ENCODE measurements at places on chromosomes 5 and 9.
A peak's percentile ranks its signal among the peaks of the same experiment; 100 is the strongest.

- no peak for DNase-seq
These were observed 505.5 kb upstream of the WWC1 start for GRCh38 chr5:167785901-167786300.

GRCh38 chr9:71990466-71990865 is 69.9 kb downstream of the C9orf57 start:
- DNase-seq = no peak

DNA sequence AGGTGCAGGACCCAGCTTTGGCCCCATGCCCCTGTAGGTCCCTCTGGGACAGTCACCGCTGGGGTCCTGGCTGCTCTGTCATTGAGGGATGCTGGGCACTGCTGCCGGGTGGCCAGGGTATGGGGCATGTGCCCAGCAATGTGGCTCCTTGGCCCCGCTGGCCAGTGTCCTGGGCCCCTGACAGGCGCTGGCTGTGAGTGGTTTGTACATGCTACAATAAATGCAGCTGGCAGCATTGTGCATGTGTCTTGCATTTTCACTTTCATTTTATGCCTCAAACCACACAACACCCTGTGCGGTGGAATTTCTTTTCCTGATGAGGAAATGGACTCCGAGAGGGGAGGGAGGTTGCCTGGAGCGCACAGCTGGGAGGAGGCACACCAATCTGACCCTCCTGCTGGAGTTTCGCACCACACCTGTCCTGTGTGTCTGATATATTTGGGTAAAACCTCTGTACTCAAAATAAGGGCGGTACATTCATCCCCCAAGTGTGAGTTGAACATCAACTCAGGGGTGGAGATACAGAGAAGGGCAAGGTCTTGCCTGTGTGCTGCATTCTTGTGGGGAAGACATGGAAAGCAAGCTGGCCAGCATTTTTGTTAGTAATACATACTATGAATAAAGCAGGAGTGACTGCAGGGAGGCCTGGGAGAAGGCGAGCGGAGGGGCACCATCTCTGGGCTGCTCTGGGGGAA is 11.7 kb downstream of the TSPAN17 start:
- DNase-seq = no peak

GRCh38 chr5:149790276-149790675 is 60.2 kb downstream of the PPARGC1B start:
- no peak for DNase-seq

DNA sequence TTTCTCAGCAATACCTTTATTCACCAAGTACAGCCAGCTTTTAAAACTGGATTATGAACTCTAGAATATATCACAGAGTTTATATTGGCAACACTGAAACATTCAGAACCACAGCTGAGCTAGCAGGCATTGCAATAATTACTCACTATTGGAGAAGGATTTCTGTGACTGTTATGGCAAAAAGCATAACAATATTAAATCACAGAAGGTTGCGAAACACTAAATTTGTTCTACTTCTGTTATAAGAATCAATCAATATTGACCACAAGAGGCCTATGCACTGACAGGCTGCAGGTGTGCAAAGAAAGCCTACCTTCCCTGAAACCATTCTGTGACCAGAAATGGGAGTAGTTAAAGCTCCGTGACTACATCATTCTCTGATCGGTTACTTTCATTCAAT is 59.2 kb downstream of the AP3B1 start:
- DNase-seq = no peak

DNA sequence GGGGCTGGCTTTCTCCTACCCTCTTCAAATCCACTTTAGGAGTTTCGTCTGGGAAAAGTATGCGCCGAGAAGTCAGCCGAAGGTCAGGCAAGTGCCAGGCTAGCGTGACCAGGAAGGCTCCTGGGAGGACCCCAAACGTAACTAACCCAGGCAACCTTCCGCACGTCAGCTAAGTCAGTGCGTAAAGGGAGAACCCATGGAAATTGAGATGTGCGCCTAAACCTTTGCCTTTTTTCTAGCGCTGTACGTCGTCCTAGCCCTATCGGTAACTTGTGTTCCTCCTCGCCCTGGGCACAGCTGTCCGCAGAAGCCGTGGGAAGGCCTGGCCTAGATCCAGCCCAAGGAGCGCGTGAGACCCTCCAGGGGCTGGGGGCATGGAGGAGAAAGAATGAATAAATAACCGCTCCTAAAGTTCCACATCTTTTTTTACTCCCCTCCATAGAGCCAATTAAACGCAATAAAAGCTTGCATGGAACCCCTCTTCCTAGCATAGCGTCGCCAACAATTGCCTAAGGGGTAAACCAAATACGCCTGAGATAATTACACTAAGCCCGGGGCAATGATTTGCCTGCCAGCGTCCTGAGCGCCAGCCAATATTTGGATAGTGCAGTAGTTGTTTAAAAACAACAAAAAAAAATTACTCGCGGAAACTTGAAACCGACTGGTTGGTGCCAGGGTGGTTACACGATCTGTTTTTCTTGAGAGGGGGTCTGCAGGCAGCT is 4.0 kb upstream of the FOXB2 start:
- DNase-seq = no peak

DNA sequence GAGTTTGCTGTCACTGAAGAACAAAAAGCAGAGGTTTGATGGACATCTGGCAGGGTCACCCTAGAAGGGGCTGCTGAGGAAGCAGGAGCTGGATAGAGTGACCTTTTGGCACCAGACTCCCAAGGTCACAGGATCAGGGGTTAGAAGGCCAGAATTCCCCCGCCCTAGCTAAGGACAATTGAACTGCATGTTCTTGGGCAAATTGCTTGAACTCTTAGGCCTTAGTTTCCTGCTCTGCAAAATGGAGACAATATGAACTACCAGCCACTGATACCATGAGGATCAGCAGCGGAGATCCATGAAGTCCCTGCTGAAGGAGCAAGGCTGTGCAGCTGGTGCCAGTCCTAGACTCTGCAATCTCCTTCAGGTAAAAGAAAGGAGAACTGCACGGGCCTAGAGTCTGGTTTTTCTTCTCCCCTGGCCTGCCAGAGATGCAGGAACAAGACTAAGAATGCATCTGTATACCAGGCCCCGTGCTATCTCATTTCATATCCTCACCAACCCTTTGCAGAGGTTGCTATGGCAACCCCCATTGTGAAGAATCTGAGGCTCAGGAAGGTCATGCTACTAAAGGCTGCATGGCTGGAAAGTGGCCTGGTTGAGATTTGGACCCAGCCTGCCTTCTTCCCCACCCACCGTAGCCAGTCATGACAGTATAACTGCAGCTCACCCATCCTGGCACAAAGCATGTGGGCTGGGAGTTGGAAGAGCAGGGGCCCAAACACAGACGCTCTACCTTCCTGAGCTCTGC is 33.7 kb downstream of the CAMK2A start:
- DNase-seq = no peak

DNA sequence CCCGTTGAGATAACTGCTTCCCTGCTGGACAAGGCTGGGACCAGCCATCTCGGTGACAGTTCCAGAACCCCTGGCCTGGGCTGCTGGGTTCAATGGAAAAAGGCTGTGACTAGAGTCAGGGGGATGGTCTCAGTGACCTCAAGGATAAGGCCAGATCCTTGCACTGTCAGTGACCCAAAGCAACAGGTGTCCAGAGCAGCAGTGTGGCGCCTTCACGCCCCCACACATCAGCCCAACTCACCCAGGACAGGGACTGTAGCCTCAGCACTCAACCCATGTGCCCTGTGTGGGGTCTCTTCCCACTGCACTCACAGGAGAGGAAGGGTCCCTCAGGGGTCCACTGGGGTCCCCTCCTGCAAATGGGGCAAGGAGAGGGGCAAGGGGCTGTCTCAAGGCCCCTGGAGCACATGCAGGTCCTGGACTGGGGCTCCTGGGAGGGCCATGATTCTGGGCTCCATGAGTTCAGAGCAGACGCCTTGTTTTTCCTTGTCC is 698 bp upstream of the LCN2 start:
- DNase-seq = no peak

DNA sequence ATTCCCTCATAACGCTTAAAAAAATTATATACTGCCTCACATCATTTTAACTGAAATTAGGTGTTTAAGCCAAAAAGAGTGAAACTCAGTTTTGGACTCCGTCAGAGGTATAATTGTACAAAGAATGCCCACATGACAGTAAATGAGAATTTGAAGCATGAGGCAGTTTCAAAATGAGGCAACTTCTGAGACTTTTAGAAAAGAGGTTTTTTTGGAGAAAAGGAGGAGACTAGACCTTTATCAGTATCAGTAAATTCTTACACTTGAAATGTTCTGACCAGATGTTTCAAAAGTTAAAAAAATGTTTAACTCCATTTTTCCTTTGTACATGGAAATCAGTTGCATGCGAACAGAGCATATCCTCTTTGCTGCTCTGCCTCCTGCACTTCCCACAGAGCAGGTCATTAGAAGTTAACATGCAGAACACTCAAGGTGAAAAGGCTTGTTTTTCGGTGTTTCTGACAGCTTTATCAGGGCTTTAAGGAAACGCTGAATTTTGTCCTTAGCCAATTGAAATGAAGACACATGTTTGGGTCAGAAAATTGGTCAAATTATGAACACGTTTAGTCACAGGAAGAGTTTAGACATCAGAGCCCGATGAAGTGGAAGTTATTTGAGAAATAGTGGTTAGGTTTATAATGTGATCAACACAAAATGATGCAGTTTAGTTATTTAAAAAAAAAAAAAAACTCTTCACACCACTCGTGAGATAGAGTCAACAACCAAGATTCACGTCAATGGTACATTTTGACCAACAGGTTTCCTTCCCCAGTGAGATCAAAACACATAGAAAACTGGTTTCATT is 59.5 kb downstream of the PIK3R1 start:
- no peak for DNase-seq

- no peak for DNase-seq
These were observed 27.5 kb downstream of the GPX3 start for GRCh38 chr5:151047814-151048425.

GRCh38 chr5:135596788-135597187 is 18.0 kb upstream of the CXCL14 start:
- DNase-seq = no peak

DNA sequence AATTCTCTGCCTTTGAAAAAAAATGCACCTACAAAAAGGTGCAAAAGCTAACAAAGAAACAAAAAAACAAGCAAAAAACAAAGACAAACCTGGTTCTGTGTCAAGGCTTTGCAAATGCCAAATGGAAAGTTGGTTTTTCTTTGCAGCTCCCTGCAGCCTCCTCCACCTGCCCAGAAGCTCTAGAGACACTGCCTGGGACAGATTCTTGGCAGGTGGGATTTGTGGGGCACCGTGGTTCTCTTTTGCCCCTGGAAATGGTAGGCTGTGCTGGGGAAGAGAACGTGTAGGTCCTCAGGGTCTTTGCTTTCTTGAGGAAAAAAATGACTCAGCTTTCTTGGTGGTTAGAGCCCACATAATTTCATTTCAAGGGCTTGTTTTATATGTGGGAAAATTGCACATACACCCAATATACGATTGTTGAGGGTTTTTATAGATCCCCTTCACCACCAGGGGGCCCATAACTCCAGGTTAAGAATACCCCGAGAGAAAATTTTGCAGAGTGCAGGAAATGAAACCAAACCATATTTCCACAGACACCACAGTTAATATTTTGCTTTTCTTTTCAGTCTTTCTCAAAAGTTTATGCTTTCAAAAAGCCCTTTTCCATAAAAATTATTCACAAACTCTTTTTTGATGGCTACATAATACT is 58.7 kb downstream of the NXNL2 start:
- peak; percentile 30 for DNase-seq

GRCh38 chr5:122315521-122315920 is 3.5 kb downstream of the SNCAIP start:
- no peak for DNase-seq

DNA sequence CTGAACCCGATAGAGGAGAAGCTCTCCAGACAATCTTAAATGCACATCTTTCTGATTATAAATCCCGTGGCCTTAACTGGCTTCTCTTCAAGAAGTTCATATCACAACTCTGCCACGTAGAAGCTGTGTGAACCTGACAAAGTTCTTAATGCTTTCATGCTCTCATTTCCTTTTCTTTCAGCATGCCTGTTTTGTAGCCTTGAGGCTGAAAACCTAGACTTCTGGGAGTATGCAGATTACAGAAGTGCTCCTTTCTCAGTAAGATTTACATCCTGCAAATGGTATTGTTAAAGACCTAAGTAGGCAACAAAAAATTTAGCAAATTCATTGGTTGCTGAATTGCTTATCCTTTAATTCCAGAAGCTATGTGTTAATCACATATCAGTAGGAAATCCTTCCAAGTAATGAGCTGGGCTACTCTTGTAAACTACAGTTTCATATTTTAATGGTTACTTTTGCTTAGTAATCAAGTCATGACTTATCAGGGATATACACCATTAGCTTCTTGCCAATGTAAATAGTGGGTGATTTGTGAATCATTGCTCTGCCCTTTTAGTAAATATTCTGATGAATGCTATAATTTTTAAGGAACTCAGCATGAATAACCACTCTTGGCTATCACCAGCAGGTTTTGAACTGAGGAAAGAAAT is 334.7 kb downstream of the FBXL7 start:
- DNase-seq = no peak

GRCh38 chr5:17213938-17214337 is 3.5 kb upstream of the BASP1 start:
- no peak for DNase-seq

DNA sequence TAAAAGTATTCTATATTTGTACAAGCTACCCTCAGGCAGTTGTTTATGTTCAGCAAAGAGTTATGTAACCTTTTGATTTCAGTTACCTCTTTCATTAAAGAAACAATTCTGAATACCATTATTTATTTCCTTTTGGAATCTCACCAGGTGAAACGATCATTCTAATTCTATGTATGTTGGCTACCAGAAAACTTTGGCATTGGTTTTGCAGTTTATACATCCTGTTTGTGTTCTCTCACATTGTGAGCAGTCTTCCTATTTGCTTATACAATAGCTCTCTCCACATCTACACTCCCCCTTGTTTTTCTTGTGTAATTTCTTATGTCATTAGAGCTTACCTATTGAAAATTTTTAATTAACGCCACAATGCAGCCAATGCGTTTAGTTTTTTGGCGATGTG is 276.0 kb upstream of the MPDZ start:
- no peak for DNase-seq

DNA sequence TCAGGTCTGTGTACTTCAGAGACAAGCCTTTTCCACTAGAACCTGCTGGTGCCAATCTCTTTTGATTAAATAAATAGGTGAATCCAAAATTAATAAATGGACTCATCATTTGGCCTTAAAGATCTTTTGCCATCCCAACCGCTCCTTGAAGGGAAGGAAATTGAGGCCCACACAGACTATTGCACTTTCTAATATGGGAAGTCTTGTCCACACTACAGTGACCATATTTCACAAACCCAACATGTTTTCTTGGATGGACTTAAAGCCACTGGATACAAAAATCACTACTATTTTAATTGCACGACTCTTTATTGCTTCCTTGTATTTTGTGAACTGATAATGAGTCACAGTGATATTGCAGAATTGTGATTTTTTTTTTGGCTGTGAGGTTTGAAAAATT is 135.0 kb downstream of the DIRAS2 start:
- DNase-seq = no peak

GRCh38 chr5:137082951-137083350 is 416.2 kb downstream of the SPOCK1 start:
- DNase-seq = no peak

GRCh38 chr5:115816226-115817081 is at the start of gene CDO1:
Gene CDO1, minus strand, starts transcription at chr5:115816659. Its CDS starts 262 bp downstream, at chr5:115816397.
- no peak for DNase-seq

- DNase-seq = no peak
These were observed 9.5 kb downstream of the DENND4C start for GRCh38 chr9:19239955-19240354.

- peak; percentile 15 for DNase-seq
These were observed 303.7 kb downstream of the RAB3C start for GRCh38 chr5:58886315-58887207.
